ENCODE measurements at places on chromosomes 11 and 22.

DNA sequence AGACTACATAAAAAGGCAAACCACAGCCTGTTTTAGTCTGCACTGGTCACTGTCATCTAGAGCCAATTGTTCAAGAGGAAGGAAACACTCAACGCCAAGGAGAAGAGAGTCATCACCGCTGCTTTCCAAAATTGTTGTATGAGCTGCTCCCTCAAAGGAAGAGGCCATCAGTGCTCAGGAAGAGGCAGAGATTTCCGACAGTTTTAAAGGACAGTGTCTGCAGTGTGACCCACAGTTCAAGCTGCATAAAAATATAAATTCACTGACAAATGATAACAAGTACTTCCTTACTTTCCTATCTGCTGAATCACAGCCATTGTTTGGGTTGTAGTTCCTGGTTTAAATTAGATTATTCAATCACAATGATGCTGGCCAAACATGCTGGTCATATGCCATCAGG is 16.4 kb downstream of the PRCP start:
- no peak for DNase-seq

GRCh38 chr11:45833761-45834160 is 13.5 kb upstream of the CRY2 start:
- DNase-seq = no peak

DNA sequence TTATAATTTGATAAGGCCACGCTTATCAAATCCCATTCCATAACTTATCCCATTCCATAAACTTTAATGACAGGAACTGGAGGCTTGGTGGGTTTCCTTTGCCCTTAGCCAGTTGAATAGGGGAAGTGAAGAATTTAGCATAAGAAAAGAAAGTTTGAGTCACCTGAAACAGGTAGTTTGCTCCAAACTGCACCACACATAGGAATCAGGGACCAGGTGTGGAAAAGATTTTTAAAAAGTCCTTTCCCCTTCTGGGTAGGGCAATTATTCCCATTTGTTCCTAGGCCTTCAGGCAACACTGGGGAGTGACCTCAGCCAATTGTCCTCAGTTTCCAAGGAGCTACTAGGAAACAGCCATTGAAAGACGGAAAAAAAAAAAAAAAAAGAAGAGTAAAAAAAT is 525.7 kb upstream of the CNTN5 start:
- no peak for DNase-seq

GRCh38 chr22:38953577-38954413 is 3.6 kb upstream of the APOBEC3A start:
- DNase-seq = peak; percentile 99

GRCh38 chr11:106875013-106875412 is 143.3 kb downstream of the GUCY1A2 start:
- DNase-seq = no peak

DNA sequence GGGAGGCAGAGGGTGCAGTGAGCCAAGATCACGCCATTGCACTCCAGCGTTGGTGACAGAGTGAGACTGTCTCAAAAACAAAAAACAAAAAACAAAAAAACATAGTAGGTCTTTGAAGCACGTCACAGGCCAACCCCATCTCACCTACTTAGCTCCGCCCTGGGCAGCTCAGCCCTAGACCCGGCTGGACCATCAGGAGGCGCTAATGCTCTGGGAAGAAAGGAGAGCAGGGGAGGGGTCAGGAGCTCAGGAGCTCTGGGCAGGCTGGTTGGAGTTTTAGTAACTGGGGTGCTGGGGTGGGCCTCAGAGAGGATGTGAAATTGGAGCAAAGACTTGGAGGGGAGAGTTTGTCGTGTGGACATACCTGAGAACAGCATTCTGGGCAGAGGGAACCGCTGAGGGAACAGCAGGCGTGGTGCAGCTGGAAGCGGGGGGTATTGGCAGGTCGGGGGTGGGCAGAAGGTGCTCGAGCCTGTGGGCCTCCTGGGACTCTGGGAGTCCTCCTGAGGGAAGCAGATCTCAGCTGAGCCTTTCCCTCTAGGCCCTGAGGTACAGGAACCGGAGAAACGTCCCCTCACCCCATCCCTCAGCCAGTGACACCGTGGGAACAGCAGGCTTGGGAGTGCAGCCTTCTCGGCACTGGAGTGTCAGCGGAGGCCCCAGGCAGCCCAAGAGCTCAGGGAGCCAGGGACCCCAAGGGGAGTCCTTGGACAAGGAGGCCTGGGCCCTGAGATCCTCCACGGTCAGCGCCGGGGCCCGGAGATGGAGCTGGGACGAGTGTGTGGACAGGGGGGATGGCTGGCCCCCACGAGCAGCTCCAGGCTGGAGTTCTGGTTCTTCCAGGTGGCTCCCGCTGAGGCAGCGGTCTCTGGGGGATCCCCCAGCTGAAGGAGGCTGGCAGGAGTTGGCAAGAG is 2.2 kb upstream of the RPS6KA4 start:
- no peak for DNase-seq

GRCh38 chr22:23591201-23591791 is 11.2 kb upstream of the IGLL1 start:
- DNase-seq = peak; percentile 50

DNA sequence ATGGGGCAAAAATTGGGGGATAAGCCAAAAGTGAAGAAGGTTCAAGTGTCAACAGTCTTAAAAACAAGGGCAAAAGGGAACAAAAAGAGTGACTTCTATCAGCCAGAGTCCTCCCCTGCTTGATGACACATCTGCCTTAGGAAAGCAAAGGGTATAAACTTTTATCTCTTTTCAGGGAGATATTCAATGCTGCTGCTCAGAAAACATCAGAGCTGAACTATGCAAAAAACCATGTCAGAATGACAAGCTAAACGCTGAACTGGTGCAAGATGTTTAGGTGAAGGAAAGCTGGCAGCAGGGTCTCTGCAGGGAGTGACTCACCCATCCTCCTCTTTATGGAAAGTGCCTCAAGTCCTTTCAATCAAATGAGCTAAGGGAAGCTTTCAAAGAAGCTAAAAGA is 24.7 kb downstream of the ALG9 start:
- DNase-seq = peak; percentile 22

DNA sequence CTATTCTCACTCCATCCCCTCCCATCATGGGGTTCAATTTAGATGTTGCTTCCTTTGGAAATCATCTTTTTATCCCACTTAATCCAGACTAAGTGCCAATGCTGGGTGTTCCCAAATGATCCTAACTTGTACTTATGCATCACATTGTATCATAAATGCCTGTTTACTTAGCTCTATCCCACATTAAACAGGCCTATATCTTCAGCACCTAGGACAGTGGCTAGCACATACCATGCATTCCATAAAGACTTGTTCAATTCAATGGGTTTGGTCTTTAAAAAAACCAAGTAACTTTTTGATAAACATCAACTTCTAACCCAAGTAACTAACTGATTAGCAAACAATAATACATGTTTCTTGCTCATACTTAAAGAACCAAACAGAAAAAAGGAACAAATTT is 40.6 kb downstream of the RSF1 start:
- no peak for DNase-seq

- DNase-seq = no peak
These were observed 12.2 kb upstream of the VPS37C start for GRCh38 chr11:61173456-61173855.

GRCh38 chr11:824942-825341 is 2.8 kb upstream of the CRACR2B start:
- DNase-seq = no peak

DNA sequence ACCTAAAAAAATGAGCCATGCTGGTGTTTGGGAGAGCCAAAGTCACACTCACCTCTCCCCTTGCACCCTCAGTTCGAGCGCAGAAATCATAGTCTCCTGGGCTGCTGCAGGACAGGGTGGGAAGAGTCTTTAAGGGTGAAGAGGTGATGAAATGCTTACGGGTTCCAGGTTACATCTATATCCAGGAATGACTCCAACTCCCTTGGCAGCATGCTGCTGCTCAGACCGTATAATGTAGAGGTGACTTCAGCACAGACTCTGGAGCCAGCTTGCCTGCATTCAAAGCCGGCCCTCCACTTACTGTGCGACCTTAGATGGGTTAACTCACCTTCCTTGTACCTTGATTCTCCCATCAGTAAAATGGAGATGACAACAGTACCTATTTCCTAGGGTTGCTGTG is 17.3 kb upstream of the PKNOX2 start:
- no peak for DNase-seq

GRCh38 chr11:55838452-55838851 is at the start of gene OR5D16:
Gene OR5D16 (plus strand): TSS chr11:55838752. CDS start chr11:55838752, 0 bp downstream.
- DNase-seq = no peak

DNA sequence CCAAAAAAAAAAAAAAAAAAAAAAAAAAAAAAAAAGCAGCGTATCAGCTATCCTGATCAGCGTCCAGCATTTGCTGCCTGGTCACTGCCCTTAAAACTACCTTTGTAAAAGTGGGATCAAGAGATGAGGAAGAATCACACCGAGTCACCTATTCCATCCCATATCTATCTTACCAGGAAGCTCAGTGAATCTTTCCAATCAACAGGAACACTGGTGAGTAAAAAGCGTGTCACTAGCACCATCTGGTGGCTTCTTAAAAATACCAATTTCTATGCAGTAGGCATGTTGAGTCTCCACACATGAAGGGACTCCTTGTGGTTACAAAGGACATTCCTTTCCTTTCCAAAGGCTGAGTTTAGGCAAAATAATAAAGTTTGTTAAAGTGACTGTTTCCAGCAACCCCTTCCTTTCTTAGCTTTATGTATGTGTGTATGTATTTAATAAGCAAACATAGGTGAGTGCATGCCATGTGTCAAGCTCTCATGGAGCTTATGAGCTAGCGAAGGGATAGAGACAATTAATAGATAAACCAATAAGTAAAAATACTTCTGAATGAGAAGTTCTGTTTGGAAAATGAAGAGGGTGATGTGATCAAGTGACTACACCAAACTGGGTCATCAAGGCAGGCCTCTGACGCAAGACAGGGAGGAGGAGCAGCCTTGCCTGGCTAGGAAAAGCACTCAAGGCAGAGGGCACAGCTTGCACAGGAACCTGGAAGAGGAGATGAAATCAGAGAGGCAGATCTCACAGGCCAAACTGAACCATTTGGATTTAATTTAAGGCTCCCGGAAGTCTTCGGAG is 13.9 kb upstream of the TP53AIP1 start:
- peak; percentile 72 for DNase-seq

GRCh38 chr11:110921742-110922521 is 209.7 kb upstream of the ARHGAP20 start:
- DNase-seq = no peak

- no peak for DNase-seq
These were observed 23.9 kb upstream of the TCF20 start for GRCh38 chr22:42294034-42294985.

DNA sequence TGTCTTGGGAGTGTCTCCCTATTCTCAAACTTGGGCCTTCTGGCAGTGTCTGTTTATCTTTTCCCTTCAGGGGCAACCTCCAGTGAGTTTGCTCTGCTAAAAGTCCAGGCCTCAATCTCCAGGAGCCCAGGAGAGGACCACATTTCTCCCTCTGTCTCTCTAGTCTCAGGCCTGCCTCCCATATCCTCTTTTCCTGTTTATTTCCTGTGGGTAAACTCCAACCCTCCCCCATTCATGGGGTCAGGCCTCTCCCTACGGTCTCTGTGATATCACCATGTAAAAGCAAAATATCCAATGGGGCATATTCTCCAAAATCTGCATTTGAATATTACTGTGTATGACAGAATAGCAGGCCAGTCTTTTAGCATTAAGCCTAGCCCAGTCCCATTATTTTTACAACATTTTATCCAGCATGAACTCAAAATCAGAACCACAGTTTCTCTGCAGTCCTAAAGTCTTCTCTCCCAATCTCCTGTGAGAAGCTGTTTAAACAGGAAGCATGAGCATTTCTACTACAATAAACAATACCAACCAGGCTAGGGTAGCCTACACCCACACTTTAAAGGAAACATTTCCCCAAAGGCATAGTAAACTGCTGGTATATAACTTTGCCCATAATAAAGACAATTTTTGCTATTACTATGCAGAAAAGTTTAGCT is 18.0 kb upstream of the TMEM135 start:
- DNase-seq = no peak
